ENCODE measurements at places on chromosomes 16 and 17. TPM values are rescaled to one million over a fixed set of nuclear protein-coding genes. Genes with fewer than 3 reads are reported as not detected.

DNA sequence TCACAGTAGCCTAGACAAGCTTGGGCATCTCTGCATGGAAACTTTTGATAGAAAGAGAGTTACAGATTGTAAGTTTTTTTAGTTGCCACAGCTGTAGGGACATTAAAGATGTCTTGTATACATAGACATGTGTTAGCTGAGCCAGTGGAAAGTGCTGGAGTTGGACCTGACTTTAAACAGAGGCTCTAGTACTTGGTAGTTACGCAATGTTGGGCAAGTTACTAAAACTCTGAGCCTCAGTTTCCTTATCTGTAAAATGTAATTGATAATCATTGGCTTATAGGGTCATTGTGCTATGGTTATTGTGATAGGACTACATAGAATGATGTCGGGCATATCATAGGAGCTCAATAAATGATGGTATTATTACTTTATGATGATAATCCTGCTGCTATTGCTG is 225.8 kb upstream of the CPHXL start:
- no peaks in the 10 kb centered on the region for H3K27me3 ChIP-seq
- H3K36me3 ChIP-seq, result no peaks in the 10 kb centered on the region
- no peak for DNase-seq
- H3K27ac ChIP-seq, result no peak overlapping the region
- H3K4me3 ChIP-seq, result no peak overlapping the region

- H3K36me3 ChIP-seq, result no peaks in the 10 kb centered on the region
- peaks cover 4% of the 10 kb centered on the region for H3K4me1 ChIP-seq
- no peak for DNase-seq
- H3K27ac ChIP-seq, result no peak overlapping the region
- no peak overlapping the region for H3K4me3 ChIP-seq
- H3K27me3 ChIP-seq, result no peaks in the 10 kb centered on the region
Observed at GRCh38 chr17:48148854-48149786, 41.6 kb downstream of the SNX11 start.

ACADVL gene
- 267 TPM for total RNA-seq

DNA sequence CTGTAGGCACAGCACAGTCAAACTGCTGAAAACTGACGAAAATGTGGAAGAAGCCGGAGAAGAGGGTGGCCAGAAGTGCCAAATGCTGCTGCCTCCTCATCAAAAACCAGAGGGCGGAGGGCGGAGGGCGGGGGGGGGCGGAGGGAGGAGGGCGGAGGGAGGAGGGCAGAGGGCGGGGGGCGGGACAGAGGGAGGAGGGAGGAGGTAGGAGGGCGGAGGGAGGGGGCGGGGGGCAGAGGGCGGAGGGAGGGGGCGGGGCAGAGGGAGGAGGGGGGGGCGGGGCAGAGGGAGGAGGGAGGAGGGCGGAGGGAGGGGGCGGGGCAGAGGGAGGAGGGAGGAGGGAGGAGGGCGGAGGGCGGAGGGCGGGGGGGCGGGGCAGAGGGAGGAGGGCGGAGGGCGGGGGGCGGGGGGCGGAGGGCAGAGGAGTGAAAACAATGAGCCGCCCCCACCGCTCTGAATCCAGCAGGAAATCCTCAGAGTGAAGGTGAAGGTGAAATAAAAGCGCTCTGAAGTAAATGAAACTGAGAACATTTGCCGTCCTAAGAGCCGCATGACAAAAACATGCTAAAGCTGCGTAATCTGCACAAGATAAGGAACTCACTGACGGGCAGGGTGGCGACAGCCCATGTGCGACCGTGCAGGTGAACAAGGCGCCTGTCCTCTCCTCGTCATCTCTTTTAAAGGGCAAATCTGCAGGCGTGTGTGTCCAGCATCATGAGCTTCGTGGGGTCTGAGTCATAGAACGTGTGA is 22.6 kb upstream of the CBFA2T3 start:
- H3K27me3 ChIP-seq, result peaks cover 19% of the 10 kb centered on the region
- peak; percentile 51 for DNase-seq
- peak overlapping the region; percentile 3 for H3K27ac ChIP-seq
- H3K4me1 ChIP-seq, result peaks cover 23% of the 10 kb centered on the region
- no peak overlapping the region for H3K4me3 ChIP-seq
- H3K36me3 ChIP-seq, result peaks cover 2% of the 10 kb centered on the region

GRCh38 chr17:76241204-76241538 is 878 bp upstream of the RNF157 start:
- DNase-seq, result no peak
- H3K27ac ChIP-seq, result peak overlapping the region; percentile 75
- peak overlapping the region; percentile 77 for H3K4me3 ChIP-seq
- H3K27me3 ChIP-seq, result no peaks in the 10 kb centered on the region
- H3K36me3 ChIP-seq, result peaks cover 8% of the 10 kb centered on the region
- H3K4me1 ChIP-seq, result peaks cover 77% of the 10 kb centered on the region

DNA sequence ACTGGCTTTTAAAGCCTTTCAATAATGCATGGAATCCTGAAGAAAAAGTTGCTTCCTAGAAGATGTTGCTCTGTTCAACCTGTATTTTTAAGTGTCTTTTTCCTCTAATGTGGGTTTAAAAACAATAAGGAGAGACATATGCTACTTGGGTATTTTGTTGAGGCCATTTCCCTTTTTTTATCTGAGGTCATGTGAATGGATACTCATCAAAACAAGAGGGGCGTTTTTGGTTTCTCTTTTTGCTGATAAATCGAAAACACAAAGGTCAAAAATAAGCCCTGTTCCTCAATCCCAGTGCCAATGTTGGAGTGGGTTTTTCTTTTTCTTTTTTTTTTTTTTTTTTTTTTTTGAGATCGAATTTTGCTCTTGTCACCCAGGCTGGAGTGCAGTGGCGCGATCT is 468.0 kb upstream of the RBFOX1 start:
- DNase-seq, result no peak
- no peaks in the 10 kb centered on the region for H3K36me3 ChIP-seq
- H3K27me3 ChIP-seq, result no peaks in the 10 kb centered on the region
- H3K4me3 ChIP-seq, result no peak overlapping the region
- H3K27ac ChIP-seq, result no peak overlapping the region

- peak overlapping the region; percentile 70 for H3K4me3 ChIP-seq
- peak overlapping the region; percentile 9 for H3K27ac ChIP-seq
- no peaks in the 10 kb centered on the region for H3K27me3 ChIP-seq
- peaks cover 33% of the 10 kb centered on the region for H3K4me1 ChIP-seq
- no peaks in the 10 kb centered on the region for H3K36me3 ChIP-seq
- peak; percentile 17 for DNase-seq
Observed at GRCh38 chr17:77332034-77332971, 191.5 kb downstream of the SEC14L1 start.

CYLD gene
- total RNA-seq, result 70.8 TPM

ACSM2A gene
- total RNA-seq, result not detected

GRCh38 chr17:28973425-28973824 is 22.1 kb upstream of the PHF12 start:
- H3K27ac ChIP-seq, result no peak overlapping the region
- H3K36me3 ChIP-seq, result no peaks in the 10 kb centered on the region
- no peak for DNase-seq

GRCh38 chr16:29156511-29156910 is 171.7 kb downstream of the LAT start:
- H3K27ac ChIP-seq, result peak overlapping the region; percentile 67
- no peak overlapping the region for H3K4me3 ChIP-seq
- H3K4me1 ChIP-seq, result peaks cover 54% of the 10 kb centered on the region
- peaks cover 1% of the 10 kb centered on the region for H3K36me3 ChIP-seq
- no peaks in the 10 kb centered on the region for H3K27me3 ChIP-seq
- DNase-seq, result no peak

GRCh38 chr17:77439189-77440018 is 298.6 kb downstream of the SEC14L1 start:
- peaks cover 5% of the 10 kb centered on the region for H3K36me3 ChIP-seq
- no peaks in the 10 kb centered on the region for H3K27me3 ChIP-seq
- H3K4me3 ChIP-seq, result no peak overlapping the region

GRCh38 chr16:28505489-28506137 is 1.0 kb downstream of the IL27 start:
- H3K36me3 ChIP-seq, result no peaks in the 10 kb centered on the region
- DNase-seq, result no peak
- H3K4me3 ChIP-seq, result no peak overlapping the region
- H3K4me1 ChIP-seq, result peaks cover 17% of the 10 kb centered on the region
- H3K27ac ChIP-seq, result no peak overlapping the region

MLKL gene
- total RNA-seq, result 12.0 TPM

GRCh38 chr17:2903193-2903974 is 107.1 kb downstream of the RAP1GAP2 start:
- no peak for DNase-seq
- no peak overlapping the region for H3K4me3 ChIP-seq
- no peaks in the 10 kb centered on the region for H3K27me3 ChIP-seq
- peaks cover 14% of the 10 kb centered on the region for H3K36me3 ChIP-seq
- H3K4me1 ChIP-seq, result peaks cover 16% of the 10 kb centered on the region
- no peak overlapping the region for H3K27ac ChIP-seq

GRCh38 chr17:78648293-78648692 is 71.1 kb upstream of the DNAH17 start:
- no peaks in the 10 kb centered on the region for H3K27me3 ChIP-seq
- DNase-seq, result no peak
- peaks cover 12% of the 10 kb centered on the region for H3K4me1 ChIP-seq

DNA sequence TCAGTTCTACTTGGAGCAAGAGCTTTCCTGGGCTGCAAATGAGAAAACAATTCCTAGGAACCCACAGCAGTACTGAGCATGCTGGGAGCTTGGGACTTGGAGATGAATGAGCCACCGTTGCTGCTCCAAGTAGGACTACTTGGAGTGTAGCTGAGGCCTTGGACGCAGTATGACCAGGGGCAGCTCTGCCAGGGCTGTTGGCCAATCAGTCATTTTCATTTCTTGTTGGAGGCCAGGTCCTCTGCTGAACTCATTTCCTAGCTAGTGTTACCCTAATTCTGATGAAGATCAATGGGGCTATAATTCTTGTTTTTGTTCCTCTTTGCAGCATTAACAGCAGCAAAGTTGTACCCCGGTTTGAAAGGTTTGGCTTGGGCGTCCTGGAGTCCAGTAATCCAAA is 8.0 kb upstream of the LGALS9 start:
- DNase-seq, result no peak
- H3K27ac ChIP-seq, result no peak overlapping the region
- H3K36me3 ChIP-seq, result peaks cover 48% of the 10 kb centered on the region
- H3K4me1 ChIP-seq, result peaks cover 18% of the 10 kb centered on the region
- no peak overlapping the region for H3K4me3 ChIP-seq
- H3K27me3 ChIP-seq, result no peaks in the 10 kb centered on the region

KLHL10 gene
- not detected for total RNA-seq

BAHCC1 gene
- not detected for total RNA-seq

PITPNM3 gene
- total RNA-seq, result 0.38 TPM

DNA sequence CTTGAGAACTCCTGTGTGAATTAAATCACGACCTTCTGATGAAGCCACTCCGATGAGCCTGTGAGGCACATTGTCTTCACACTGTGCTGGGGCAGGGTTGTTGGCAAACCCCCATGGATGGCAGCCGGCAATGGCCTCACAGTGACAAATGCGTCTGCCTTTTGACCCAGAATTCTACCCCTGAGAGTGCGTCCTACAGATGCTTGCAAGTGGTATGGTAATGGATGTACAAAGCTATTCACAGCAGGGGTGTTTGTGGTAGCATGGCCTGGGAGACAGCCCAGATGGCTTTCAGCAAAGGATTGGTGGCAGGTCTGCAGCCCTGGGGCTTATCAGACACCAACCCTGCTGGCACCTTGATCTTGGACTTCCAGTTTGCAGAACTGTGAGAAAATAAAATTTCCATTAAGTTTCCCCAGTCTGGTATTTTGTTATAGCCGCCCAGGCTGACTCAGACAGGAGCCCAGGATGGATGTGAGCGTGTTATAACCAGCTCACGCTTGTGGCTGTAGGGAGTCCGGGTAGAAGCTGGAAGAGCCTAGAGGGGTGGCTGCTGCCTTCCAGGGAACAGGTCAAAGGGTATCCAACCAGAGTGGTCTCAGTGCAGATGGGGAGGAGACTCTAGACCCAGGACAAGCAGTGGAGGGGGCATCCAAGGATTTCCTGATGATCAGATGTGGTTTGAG is 10.1 kb downstream of the AFMID start:
- no peaks in the 10 kb centered on the region for H3K27me3 ChIP-seq
- peaks cover 12% of the 10 kb centered on the region for H3K36me3 ChIP-seq
- no peak overlapping the region for H3K27ac ChIP-seq
- DNase-seq, result no peak
- H3K4me3 ChIP-seq, result no peak overlapping the region

All from activated naive CD4-positive, alpha-beta T cell treated with anti-CD3 and anti-CD28 coated beads for 36 hours (primary cell).